CD4-positive, alpha-beta T cell treated with Interleukin-15 for 1 hour (primary cell): ENCODE measurements at places on chromosomes 1 and 21.

DNA sequence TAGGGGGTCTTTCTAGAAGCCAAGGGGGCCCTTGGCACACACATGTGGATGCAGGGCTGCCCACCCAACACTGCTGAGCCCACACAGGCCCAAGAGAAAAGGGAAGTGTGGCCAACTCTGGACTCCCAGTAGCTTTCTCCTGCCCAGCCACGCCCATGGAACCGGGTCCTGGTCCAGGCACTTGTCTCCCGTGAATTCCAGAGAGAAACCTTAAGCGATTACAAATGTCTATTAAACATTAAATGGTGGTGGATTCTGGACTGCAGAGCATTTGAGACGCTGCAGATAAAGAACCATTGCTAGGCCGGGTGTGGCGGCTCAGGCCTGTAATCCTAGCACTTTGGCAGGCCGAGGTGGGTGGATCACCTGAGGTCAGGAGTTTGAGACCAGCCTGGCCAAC, 100.6 kb upstream of the ARHGEF16 start:
- no peak for DNase-seq

GRCh38 chr1:217360510-217360909, 270.4 kb downstream of the GPATCH2 start:
- no peak for DNase-seq

DNA sequence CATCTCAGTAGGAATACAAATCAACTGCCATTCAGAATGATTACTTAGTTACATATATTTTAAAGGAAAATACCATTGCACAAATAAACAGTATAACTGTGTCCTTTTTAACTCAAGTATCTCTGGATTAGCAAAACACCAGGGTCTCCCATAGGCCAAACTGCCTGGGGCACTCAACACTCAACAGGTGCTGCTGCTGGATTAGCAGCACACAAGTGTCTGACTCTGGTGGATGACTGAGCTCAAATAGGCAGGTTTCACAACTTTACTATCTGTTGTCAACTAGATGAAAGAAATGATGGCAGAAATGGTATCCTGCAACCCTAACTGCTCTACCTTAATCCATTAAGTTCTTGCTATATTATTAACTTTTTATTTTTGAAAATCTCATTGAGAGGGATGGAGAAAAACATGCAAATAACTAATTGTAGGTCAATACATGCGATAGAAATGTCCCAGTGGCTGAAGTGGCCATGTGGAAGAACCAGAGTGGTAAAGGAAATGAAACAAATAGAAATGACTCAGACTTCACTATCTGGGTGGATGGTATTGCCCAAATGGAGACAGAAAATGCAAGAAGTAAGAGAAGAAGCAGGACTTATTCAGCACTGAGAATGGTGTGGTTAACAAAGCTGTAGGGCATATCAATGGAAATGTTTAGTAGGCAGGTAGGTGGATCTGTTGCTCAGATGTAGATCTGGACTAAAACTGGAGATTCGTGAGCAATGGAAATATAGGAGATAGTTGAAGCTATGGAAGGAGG, 90.8 kb upstream of the CCDC190 start:
- DNase-seq: no peak

GRCh38 chr1:59007820-59008598, 224.2 kb upstream of the JUN start:
- no peak for DNase-seq
